CD4-positive, alpha-beta T cell (primary cell): ENCODE measurements at places on chromosomes 13 and 19.

- DNase-seq: no peak
- H3K4me1 ChIP-seq: no peaks in the 10 kb centered on the region
- H3K27ac ChIP-seq: no peak overlapping the region
Measured at GRCh38 chr19:5108123-5108596, 139.2 kb downstream of the KDM4B start.

DNA sequence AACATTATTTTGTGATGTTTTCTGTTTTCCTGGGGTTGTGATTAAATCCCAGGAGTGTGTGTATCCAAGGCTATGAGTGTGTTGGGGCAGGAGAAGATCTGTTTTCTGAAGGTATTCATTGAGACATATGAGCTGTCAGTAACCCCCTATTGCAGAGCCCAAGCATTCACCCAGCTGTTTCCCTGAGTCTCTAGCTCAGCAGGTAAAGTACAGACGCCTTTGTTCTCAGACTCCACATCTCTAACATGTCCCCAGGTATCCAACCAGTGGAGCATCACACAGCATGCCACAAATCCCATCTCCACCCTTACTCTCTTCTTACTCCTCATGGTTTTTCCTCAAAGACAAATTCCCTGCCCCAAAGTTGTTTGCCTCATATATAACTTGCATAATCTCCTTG, 213.6 kb downstream of the PCDH20 start:
- no peak overlapping the region for H3K4me3 ChIP-seq
- DNase-seq: no peak
- no peaks in the 10 kb centered on the region for H3K27me3 ChIP-seq
- H3K27ac ChIP-seq: no peak overlapping the region

DNA sequence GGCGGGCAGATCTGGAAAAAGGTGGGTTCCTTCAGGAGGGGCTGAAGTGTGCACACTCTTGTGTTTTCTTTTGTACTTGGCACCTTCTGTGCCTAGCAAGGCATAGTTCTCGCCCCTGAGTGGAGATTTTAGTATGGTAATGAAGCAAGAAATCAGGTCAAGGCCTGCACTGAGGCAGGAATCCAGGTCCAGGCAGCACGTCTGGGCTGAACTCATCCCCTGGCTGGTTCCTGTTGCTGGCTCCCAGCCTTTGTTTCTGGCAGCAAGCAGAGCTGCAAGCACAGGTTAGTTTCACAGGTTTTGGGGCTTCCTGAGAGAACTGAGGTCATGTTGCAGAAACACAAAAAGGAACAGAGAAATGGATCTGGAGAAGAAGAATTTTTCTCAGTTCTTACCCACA, 21.2 kb downstream of the SIGLEC7 start:
- no peak overlapping the region for H3K4me3 ChIP-seq
- H3K36me3 ChIP-seq: no peaks in the 10 kb centered on the region
- peaks cover 21% of the 10 kb centered on the region for H3K4me1 ChIP-seq
- no peak for DNase-seq

GRCh38 chr19:49832556-49832955, 14.5 kb downstream of the MED25 start:
- H3K27ac ChIP-seq: no peak overlapping the region
- peaks cover 86% of the 10 kb centered on the region for H3K36me3 ChIP-seq
- H3K4me3 ChIP-seq: no peak overlapping the region
- no peaks in the 10 kb centered on the region for H3K4me1 ChIP-seq
- H3K27me3 ChIP-seq: no peaks in the 10 kb centered on the region
- DNase-seq: no peak

DNA sequence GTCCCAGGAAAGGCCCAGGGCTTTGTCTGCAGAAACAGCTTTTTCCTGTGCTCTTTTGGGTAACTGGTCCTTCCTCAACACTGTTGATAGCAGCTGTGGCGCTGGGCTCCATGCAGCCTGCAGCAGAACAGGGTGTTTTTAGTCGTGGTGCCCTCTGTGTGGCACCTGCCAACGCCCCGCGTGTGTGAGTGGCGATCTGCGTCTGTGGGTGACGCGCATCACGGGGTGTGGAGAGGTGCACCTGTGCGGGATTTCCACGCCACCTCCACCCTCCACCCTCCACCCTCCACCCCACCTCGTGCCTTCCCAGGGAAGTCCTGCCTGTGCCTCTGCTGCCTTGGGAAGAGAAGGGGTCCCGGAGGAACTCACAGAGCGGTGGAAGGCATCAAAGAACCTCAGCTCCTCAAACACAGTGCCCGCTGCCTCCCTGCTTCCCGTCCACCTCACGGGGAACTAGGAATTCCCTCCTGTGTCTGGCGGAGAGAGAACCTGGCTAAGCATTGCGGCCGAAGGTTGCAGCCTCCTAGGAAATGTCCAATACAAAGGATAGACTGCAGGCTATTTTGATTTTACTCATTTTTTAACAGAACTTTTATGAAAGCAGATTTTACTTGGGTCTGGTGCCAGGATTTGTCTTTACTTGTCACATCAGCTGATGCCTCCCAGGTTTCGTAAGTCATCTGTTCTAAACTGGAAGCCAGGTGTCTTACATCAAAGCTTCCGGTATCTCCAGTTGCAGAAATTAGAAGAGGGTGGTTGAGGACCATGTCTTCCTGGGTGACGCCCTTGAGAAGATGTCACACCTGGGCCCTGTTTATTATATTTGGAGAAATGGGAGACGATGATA, 84.0 kb downstream of the ATP11A start:
- peaks cover 12% of the 10 kb centered on the region for H3K4me1 ChIP-seq
- peaks cover 9% of the 10 kb centered on the region for H3K36me3 ChIP-seq
- H3K27ac ChIP-seq: no peak overlapping the region
- no peak overlapping the region for H3K4me3 ChIP-seq
- DNase-seq: no peak
- no peaks in the 10 kb centered on the region for H3K27me3 ChIP-seq

DNA sequence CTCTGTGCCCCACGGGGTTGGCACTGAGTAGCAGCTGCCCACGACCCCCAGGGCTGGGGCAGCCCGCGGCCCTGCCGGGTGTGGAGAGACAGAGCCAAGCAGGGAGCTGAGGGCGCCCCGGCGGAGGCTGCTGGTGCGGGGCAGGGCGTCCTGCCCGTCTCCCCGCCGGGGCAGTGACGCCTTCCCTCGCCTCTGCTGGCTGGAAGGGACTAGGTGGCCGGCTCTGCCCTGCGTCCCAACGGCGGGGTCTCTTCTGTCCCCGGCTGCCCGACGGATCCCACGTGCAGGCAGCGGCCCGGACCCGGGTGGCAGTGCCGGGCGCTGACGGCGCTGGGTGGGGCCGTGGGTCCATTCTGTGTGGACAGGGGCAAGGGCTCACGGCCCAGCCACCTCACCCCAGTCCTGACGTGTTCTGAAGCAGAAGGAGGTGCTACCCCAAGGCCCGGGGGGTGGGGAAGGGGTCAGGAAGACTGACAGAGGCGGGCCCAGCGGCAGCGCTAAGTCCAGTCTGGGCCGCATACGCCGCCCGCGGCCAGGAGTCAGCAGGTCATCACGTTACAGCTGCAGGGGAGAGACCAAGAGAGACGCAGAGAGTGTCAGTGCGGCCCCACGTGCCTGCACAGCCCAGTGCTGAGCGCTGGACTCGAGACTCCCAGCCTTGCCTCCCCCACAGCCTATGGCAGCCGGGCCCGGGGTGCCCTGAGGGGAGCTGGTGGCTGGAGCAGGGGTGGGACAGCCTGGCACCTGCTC, 15.1 kb upstream of the PLPP2 start:
- peaks cover 35% of the 10 kb centered on the region for H3K36me3 ChIP-seq
- no peak overlapping the region for H3K4me3 ChIP-seq
- no peak for DNase-seq
- no peaks in the 10 kb centered on the region for H3K27me3 ChIP-seq
- H3K27ac ChIP-seq: no peak overlapping the region

- no peak for DNase-seq
- H3K4me3 ChIP-seq: no peak overlapping the region
- H3K27ac ChIP-seq: no peak overlapping the region
Measured at GRCh38 chr13:36356058-36356457, 9.9 kb upstream of the SPART start.

DNA sequence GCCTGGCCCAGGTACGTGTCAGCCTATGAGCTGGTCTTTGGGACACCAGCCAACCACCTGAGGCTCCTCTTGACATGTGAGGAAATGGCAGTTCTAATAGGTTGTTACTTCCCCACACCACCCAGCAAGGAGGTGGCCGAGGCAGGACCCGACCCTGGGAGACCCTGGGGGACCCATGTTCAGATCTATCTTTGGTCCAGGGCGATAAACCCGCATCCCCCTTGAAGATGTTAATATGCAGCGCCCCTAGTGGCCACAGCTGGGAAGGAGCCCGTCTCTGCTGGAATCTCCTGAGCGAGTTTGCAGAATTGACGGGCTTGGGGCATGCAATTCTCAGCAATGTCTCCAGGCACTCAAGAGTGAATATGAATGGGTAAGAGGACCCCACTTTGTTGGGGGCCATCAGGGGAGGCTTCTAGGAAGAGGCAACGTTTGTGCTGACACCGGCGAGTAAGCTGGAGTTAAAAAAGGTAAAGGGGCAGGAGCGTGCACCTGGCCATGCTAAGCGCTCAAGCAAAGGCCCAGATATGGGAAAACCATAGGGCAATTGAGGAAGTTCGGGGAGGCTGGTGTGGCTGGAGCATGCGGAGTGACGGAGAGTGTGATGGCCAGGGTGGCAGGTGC, 1.5 kb upstream of the MYO1F start:
- H3K4me3 ChIP-seq: peak overlapping the region; percentile 8
- H3K27ac ChIP-seq: no peak overlapping the region
- no peaks in the 10 kb centered on the region for H3K36me3 ChIP-seq
- DNase-seq: peak; percentile 80
- no peaks in the 10 kb centered on the region for H3K27me3 ChIP-seq
- peaks cover 73% of the 10 kb centered on the region for H3K4me1 ChIP-seq

DNA sequence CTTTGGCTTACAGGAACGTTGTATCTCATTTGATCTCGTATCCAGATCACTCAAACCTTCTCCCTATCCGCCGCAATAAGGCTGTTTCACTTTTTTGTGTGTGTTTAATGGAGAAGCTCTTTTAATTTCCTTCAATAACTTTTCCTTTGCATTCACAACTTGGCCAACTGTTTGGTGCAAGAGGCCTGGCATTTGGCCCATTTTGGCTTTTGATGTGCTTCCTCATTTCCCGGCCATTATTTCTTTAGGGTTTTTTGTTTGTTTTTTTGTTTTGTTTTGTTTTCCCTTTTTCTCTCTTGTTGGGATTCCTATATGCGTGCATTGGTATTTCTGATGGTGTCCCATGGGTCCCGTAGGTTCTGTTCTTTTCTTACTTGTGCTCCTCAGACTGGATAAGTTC, 6.1 kb upstream of the UPF3A start:
- no peaks in the 10 kb centered on the region for H3K27me3 ChIP-seq
- peaks cover 8% of the 10 kb centered on the region for H3K4me1 ChIP-seq
- no peak for DNase-seq
- peaks cover 24% of the 10 kb centered on the region for H3K36me3 ChIP-seq
- no peak overlapping the region for H3K4me3 ChIP-seq
